Heart right ventricle (tissue), 16 donors: ENCODE measurements at places on chromosomes 13 and 19. TPM values are rescaled to one million over a fixed set of nuclear protein-coding genes. Genes with fewer than 3 reads are reported as not detected.

DNA sequence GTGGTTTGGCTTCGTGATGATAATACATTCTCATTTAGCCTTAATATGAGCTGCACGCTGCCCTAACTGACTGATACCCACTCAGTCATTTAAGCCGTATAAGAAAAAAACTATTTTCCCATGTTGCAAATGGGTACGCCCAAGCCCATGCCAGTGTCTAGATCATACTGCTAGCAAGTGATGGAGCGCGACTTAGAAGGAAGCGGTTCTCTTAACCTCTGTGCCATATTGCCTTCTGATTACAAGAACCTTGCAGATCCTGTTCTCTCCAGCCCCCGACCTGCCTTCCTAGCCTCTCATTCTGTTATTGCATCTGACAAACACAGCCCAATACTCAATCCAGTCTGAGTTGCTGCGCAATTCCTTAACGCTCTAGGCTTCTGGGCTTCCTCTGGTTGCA is 603 bp downstream of the GPALPP1 start:
- no peak for DNase-seq

DNA sequence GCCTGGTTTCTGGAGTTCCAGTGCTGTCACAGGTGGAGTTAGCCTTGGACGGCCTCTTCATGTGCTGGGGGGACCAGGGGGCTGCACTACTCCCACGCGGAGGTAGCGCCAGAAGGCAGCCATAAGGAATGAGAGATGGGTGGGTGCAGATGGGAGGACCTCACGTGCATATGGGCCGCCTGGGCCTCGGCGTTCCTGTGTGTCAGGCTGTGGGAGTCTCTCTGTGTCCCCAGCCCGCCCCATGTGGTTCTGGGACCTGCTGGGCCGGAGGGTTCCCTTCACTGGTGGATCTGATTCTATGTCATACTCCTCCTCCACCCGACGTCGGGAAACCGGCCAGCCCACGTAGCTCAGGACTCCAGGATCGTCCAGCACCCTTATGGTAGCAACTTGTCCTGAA is 149.0 kb upstream of the SOX1 start:
- no peak for DNase-seq

DNA sequence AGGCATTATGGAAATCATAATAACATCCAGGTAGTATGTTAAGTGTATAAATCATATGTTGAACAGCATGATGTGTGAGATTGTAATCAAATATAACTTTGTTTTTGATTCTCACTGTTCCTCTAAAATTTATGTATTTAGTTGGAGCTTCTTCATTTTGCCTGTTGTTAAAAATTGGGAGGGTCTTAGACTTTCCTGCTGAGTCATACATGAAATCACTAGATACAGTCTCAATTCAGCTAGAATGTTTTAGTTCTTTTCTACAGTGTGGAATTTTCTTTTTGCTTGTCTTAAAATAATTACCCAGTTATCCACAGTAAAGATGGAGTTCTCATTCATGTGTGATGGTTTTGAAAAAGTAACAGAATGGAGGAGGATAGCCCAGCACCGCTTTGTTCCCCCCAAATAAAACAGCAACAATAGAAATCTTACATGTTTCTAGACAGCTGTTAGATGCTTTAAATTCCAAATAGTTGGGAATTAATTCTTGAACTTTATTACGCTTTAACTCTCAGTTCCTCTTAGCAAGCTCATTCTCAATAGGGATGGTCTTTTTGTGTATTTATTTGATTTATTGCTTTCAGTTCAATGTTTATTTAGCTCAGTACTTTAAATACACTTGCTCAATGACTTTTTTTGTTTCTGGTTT is 109.5 kb downstream of the PDS5B start:
- no peak for DNase-seq

DNA sequence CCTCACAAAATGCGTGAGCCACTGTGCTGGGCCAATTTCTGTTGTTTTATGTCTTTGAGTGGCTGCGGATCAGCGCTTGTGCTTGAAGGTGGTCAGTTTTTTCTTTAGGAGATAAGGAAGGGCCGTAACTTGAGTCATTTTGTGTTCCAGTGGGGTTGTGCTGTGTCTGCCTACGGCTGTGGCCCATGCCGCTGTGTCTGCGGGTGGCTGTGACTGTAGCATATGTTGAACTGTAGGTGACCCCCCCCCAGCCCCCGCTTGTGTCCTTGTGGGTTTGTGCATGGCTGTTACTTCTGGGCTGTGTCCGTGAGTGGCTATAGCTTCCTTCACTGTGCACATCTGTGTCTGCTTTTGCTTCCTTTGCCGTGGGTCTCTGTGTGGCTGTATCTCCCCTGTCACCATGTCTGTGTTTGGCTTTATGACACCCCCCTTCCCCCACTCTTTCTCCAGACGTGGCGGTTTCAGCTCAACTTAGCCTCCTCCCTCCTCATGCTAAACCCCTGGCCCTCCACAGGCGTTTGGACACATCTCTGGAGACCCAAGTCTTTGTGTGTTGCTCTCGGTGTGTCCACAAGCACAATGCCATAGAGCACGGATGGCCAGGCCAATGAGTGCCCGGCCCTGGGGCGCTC is 675 bp downstream of the PPP1R14A start:
- DNase-seq: no peak

GRCh38 chr19:1567116-1567847 is 843 bp downstream of the MEX3D start:
- no peak for DNase-seq

- DNase-seq: no peak
Observed at GRCh38 chr13:23618341-23618740, 48.1 kb downstream of the TNFRSF19 start.

GRCh38 chr13:76980075-76980718 is 11.7 kb upstream of the CLN5 start:
- DNase-seq: peak; percentile 76

GRCh38 chr13:112850273-112850672 is 118.7 kb upstream of the MCF2L start:
- DNase-seq: no peak

DNA sequence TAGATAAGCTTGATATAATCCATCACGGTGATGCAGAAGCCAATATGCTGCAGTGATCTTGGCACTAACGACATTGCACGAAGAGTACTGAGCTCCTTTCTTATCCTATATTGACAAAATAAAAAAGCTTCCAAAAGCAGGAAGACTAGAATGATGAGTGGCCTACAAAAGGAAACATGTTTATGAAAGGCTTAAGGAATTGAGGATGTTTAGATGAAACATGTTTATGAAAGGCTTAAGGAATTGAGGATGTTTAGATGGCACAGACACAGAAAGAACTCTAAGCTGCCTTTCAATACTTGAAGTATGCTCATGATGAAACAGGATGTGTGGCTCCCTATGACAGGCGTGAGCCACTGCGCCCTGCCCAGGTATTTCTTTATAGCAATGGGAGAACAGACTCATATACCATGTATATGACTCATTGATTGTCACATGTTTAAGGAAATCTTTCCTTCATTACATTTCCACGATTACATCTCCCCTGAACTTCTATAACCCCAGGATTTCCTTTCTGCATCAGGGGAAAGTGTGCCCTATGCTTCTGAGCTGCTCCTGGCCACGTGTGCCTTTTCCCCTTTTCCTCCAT is 690.8 kb upstream of the ARGLU1 start:
- no peak for DNase-seq

DNA sequence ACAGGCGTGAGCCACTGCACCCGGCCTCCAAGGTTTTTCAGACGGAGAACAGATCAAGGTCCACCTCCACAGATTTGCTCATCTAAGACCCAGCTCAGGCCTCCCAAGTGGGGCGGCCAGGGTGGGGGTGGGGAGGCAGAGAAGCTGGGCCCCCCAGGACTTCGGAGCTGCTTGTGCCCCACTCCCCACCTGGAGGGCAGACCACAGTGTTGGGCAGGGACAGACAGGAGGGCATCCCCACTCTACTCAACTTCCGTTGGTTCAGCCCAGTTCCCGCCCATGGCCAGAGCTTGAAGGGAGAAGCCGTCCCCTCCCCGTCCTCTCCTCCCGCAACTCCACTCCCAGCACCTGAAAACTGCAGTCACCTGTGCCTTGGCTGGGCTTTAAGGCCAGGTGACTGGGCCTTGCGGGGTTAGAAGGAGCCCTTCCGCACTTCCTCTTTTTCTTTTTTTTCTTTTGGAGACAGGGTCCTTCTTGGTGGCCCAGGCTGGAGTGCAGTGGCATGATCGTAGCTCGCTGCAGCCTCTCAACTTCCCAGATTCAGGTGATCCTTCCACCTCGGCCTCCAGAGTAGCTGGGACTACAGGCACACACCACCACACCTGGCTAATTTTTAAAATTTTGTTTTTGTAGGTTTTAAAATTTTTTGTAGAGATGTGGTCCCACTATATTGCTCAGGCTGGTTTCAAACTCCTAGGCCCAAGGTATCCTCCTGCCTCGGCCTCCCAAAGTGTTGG is 734 bp upstream of the LRRC8E start:
- no peak for DNase-seq

DNA sequence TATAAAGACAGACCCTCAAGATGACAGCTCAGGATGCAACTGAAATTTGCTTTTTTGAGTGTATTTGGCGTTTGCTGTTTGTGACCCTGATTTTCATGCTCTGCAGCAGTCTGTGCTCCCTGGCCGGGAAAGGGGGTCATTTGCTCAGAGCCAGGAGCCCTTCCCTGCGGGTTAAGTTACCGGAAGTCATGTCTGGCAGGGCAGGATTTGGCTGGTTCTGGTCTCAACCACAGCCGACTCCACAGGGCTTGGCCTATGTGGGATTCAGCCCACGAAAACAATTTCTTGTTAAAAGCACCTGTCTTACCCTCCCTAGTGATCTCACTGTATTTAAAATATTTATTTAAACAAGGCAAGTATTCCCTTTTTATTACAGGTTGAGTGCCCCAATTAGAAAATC is 22.6 kb downstream of the MCF2L start:
- DNase-seq: no peak

DNA sequence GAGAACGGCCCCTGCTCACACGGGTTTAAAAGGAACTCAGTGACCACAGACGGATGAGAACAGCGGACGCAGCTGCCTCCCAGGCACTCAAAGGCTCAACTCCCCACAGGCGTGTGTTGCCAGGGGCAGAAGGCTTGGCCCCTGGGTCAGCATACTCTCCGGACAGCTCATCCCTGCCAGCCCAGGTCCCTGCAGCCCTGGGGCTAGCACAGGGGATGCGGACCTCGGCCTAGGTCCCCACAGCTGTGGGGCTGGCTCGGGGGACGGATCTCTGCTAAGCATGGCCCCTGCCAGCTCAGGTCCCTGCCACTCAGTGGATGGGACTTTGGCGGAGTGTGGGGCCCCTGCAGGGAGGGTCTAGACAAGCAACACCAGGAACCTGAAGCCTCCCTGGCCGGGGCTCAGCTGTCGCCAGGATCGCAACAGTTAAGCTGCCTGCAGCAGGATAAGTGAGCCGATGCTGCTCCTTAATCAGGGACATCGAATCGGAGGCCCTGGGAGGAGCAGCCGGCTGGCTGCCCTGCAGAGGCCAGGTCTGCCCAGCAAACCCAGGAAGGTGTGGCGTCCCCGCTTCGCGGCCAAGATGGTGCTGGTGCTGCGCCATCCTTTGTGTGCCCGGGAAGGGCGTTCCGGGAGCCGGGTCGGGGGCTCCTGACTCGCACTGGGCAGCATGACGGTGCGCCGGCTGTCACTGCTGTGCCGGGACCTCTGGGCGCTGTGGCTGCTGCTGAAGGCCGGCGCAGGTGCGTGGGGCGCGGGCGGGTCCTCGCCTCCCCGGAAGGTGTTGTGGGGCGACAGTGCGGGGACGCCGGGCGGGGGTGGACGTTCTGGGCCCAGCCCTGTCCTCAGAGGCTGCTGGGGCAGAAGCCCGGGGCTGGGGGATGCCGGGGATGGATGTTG is 32.5 kb downstream of the MCF2L start:
- no peak for DNase-seq

DNA sequence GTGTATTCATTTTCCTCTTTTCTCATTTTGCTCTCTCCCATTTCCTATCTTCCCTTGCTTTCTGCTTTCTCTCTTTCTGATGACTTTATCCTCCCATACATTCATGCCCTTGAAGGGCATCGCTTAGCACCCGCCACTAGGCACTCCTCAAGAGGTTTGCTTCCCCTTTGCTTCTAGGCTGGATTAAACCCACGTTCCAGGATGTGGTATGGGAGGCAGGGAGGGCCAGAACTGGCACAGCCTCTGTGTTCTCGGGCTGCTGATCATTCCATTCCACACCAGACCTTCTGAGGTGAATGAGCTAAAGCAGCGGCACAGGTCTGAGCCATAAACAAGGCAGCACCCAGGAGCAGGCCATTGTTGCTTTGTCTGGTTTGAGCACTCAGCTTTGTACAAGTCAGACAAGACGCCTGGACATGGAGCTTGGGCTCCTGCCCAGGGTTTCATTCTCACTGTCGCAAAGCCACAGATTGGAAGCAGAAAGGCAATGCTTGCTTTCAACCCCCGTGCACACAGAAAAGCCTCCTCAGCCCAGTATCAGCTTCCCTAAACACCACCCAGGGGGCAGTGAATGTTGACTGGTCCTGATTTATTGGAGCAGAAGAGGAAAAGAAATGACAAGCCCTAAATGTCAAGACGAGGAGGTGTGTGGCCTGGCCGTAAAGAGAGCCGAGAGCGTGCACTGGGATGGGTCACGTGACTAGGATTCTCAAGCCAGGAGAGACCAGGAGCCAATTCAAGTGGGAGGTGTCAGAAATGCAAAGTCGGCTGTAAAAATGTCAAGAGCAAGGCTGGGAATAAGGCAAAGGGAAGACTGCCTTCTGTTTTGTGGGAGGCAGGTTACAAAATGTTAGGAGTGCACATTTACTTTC is 218.0 kb upstream of the SERP2 start:
- peak; percentile 40 for DNase-seq

DNA sequence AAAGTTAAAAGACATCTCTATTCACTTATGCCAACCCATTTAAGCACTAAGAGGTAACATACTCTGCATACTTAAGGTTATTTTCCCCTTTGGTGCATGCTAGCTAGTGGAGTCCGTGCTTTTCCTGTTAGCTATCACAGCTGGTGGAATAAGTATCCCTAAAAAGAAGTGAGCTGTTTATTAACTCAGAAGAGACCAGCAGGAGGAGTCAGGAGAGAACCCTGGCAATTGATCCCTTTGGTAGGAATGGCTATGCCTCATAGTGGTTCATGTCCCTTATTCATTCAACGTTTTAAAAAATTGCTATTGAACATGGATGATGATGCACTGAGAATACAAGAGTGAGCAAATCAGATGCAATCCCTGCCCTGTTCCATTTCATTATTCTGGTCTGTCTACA is 12.4 kb upstream of the NEK5 start:
- no peak for DNase-seq

The KLHL1 gene
- polyA plus RNA-seq: not detected

The ZIC2 gene
- not detected for polyA plus RNA-seq

The FGF14 gene
- 0.29 TPM for polyA plus RNA-seq

The CYP2A7 gene
- polyA plus RNA-seq: not detected

The ZNF536 gene
- polyA plus RNA-seq: 0.22 TPM

The ANKLE1 gene
- polyA plus RNA-seq: 0.20 TPM

The FFAR2 gene
- polyA plus RNA-seq: 0.15 TPM

The CEACAM21 gene
- 0.41 TPM for polyA plus RNA-seq

The EBI3 gene
- 2.4 TPM for polyA plus RNA-seq

The CEACAM7 gene
- not detected for polyA plus RNA-seq

The ANO8 gene
- 3.3 TPM for polyA plus RNA-seq

The TMEM143 gene
- polyA plus RNA-seq: 9.7 TPM

The PABPC3 gene
- 0.06 TPM for polyA plus RNA-seq
